Right renal pelvis (tissue), 4 donors: ENCODE measurements at places on chromosomes 1 and 21. TPM values are rescaled to one million over a fixed set of nuclear protein-coding genes. Genes with fewer than 3 reads are reported as not detected.

DNA sequence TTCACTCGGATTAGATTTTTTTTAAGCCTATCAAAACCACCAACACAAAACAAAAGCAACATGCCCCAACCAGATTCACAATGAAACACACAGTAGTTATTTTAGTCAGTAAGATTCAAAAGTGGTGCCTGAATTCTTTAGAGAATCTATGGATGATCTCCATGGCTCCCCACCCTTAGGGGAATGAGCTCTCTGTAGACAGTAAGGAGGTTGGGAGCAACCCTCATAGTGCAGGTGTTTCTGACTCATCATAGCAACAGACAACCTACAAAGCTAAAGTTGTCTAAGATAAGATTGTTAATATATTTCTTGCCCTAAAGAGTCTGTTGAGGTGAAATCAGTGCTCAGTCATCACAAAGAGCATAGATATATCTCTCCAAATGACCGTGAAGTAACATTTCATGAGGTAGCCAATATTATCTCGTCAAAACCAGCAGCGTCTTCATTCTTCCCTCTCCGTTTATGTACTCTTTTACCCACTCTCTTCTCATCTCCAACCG is 78.3 kb downstream of the ADAMTS1 start:
- DNase-seq = no peak

DNA sequence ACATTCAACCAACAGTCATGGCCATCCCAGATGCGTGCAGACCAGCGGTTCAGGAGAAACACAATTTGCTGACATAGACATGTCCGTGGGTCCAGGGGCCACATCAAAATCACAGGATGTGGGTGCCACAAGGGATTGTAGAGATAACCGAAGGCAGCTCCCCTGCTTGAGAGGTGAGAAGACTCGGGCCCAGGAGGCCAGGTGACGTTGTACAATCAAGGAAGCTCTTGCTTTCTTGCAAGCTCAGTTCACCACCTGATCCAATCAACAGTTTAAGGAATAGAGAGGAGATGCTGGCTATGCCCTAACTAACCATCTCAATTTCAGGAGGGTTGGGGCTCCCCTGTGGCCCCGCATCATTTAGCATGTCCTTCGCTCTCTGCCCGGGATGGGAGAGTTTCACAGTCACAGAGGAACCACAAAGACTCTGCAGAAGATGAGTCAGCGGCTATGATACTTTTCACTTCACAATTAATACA is 19.5 kb downstream of the UBASH3A start:
- no peak for DNase-seq

DNA sequence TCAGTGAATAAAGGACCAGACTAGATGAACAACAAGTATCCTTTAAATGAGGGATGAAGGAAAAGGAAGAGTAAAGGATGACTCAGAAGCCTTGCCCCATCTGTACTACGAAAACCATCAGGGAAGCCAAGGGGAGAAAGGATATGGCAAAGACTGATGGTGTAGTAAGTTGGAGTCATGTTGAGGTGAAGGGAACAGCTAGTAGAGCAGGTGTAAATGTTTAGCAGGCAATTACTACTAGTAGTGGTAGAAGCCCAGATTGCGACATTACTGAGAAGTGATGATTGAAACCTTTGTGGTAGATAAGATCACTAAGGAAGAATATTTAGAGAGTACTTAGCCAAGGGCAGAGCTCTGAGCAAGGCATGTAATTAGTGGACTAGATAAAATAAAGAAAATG is 84.0 kb downstream of the PHTF1 start:
- no peak for DNase-seq

DNA sequence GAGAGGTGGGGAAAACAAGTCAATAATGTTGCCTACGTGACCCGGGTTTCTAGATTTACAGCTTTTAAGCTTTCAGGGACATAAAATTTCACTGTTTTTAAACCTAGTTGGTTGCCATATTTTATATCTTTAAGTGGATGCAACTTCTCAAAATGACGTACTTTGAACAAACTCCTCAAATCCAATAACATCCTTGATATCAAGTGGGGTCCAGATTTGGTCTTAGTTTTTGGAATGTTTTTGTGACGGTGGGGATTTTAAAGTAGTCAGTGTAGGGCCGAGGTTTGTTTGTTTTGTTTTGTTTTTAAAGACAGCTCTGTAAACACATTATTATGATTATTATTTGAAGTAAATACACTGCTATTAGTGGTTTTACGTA is 453 bp downstream of the CDKN2C start:
- no peak for DNase-seq

GRCh38 chr1:87394513-87394912 is 65.8 kb downstream of the LMO4 start:
- no peak for DNase-seq

DNA sequence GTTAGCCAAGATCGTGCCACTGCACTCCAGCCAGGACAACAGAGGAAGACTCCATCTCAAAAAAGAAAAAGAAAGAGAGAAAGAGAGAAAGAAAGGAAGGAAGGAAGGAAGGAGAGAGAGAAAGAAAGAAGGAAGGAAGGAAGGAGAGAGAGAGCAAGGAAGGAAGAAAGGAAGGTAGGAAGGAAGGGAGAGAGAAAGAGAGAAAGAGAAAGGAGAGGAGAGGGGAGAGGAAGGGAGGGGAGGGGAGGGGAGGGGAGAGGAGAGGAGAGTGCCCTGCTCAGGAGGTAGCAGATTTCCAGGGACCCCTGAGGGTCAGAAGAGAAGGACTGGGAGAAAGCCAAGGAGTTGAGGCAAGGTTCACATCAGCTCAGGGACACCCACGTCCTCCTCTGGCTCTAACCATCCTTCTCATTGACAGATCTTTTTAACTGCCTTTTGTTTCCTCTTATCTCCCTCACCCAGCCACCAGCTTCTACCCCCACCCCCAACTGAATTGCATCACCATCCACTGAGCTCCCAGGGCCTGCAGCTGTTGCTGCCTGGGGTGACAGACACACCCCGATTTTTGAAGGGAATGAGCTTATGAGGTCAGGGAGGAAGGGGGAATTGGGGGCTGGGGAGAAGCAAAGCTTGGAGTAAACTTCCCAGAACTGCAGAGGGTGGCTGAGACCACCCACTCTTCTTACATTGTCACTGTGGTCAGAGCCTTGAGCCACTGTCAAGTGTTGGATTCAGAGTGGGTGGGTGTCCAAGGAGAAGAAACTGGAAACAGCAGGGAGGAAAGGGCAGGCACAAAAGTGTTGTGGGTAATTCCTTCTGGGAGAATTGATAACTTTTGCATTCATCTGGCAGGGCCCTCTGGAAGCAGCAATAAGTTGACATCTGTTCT is 91.6 kb downstream of the GLUL start:
- no peak for DNase-seq

DNA sequence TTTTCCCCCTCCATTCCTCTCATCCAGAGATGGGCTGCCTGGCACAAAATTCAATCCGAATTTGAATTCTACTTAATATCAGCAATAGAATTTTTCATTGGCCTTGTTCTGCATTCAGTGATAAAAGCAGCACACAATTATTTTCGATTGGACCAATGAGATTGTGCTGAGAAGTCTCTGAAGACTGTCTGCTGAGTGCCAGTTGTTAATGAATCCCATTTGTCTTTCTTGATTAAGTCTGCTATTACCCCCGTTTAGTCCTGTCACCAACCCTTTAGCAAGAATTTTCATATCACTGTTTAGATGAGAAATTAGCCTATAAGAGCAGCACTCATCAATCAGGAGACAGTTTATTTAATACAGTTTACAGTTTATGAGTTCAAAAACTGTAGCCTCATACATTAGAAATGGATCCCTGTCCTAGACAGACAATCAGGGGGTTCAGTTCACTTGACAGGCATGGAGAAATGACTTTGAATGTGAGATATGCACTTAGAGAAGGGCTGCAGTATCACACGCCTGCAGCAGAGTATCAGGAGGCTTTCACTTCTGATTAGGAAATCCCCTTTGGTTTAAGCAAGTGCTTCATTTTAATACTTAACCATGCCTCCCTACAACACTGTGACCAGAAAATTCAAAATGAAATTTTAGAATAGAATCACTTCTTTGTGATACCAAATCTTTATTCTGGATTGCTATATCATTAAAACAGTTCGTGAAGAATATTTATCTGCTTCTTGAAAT is 304.7 kb upstream of the PTBP2 start:
- DNase-seq = no peak

- no peak for DNase-seq
These were observed 745 bp downstream of the MAGI3 start for GRCh38 chr1:113390871-113391648.

Gene LHX4
- 2.2 TPM for polyA plus RNA-seq

Gene GNAT2
- polyA plus RNA-seq = not detected

Gene TMCO4
- 19.8 TPM for polyA plus RNA-seq

Gene RHD
- 0.51 TPM for polyA plus RNA-seq

Gene CHIA
- not detected for polyA plus RNA-seq

Gene ICOSLG
- polyA plus RNA-seq = 14.0 TPM
